ENCODE measurements at places on chromosomes 6 and 20.

GRCh38 chr6:6545616-6546317, 42.8 kb upstream of the LY86 start:
- no peak for DNase-seq

DNA sequence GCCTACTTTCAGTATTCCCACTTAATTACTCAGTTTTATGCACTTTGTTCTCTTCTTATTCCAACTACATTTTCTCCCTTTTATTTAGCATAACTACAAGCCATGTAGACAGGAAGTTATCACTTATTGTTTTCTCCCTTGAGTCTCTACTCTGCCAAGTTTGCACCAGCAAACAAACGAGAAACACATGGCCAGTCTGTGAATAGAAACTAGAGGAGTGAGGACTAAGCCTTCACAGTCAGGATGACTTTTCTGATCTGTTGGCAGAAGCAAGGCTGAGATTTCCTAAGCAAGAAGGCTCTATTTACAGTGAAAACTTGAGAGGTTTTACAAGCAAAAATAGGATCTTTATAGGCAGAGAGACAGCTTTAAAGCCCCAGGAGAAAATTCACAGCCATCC, 69.8 kb upstream of the TINAG start:
- DNase-seq: peak; percentile 40

DNA sequence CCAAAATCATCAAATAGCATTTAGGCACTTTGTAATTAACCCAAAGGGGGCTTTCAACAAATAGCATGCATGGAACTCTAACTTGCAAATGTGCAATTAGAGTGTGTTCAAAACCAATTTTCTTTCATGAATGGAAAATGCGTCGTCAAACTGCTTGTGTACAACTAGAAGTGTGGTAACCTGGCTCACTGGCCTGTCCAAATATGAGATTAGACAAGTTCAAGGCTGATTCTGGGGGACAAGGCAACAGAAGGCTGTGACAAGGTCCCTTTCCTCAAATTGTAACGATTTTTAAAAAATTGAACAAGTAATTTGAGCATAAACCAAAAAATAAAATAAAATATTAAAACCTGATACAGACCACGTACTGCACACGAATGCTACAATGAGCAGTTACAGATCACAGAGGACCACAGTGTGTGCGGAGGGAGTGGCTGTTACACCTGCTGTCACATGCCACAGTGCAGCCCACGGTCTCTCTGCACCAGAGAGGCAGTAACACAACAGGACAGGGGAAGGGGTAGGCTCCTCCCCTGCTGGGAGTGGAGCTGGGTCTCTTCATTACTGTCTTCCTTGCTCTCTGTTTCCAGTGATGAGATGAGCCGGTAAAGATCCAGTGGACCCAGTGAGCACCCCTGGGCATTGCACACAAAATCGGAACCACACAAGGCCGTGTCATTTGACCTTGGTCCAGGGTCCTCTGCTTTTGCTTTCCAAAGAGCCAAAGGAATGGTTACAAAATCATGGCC, 252.2 kb upstream of the PDE10A start:
- DNase-seq: no peak

GRCh38 chr6:25583099-25583498, 68.9 kb upstream of the SCGN start:
- no peak for DNase-seq

- no peak for DNase-seq
Observed at GRCh38 chr6:26342106-26343004, 22.6 kb upstream of the BTN3A2 start.

DNA sequence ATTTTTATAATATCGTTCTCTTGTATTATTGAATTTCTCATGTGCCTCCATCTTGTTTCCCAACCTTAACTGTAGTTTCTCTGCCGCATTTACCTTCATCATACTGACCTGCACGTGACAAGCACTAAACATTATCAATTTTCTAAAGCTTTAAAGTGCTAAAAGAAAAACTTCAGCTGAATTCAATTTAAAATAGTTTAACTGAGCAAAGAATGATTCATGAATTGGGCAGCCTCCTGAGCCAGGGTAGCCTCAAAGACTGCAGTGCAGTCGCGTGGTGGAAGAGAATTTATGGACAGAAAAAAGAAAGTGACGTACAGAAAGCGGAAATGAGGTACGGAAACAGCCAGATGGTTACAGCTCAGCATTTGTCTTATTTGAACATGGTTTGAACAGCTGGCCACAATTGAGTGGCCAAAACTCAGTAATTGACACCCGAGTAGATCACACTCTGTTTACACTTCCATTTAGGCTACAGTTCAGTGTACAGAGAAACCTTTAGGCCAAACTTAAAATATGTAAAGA, 4.2 kb upstream of the ZDHHC14 start:
- no peak for DNase-seq

DNA sequence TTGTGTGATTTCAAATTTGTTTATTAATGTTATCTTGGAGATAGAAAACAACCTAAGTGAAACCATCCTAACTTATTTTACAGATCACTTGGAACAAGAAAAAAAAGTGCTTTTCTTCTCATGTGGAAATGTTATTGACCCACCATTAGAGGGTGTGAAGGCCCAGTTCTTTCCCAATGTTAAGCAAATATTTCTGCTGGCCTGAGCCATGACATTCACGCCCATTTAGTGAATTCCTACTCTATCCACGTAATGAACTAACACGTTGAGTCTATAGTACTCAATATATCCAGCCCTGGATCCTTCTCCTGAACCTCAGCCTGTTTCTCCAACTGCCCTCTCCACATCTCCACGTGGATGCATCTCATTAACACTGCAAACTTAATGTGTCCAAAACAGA, 180.6 kb upstream of the ZFP64 start:
- DNase-seq: peak; percentile 29

DNA sequence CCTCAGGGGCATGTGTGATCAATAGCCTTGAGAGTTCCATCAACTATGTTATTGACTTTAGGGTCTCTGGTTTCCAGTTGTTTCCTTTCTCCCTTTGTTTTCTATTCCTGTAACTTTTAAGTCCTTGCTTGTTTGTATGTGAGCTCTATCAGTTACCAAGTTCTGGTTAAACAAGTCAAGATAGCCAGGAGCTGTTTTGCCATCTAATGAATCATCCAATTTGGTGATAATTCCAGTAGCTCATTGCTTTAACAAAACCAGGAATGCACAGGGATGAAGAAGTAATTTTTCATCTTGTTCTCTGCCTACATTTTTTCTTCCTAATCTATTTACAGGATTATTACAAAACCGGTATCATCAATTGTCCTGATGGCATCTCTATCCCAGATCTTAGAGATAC, 36.5 kb downstream of the KCTD20 start:
- DNase-seq: no peak

GRCh38 chr6:41266541-41266940, 19.9 kb downstream of the TREM1 start:
- DNase-seq: no peak

- DNase-seq: no peak
Observed at GRCh38 chr6:64538722-64539121, 903.1 kb downstream of the PHF3 start.

DNA sequence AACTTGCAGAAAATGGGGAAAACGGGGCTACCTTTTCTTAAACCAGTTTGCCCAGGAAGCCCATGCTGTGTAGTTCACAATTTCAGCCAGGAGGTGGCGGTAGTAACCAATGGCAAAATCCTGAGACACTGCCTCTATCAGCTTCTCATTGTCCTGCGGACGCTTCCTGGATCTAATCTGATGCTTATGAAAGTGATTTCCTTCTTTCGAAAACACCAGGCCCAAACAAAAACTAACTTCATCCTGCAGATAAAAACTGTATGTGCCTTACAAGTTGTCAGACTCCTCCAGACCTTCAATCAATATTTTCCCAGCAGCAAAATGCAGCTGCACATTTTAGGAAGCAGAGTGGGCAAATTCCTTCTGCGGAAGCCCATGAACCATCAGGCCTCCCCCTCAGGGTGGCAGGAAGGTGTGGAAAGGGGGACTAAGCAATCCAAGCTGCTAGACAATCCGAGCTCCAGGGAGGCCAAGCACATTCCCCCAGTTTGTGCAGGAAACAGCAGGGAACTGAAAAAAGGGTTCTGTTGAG, 88.5 kb downstream of the LY86 start:
- DNase-seq: peak; percentile 81

DNA sequence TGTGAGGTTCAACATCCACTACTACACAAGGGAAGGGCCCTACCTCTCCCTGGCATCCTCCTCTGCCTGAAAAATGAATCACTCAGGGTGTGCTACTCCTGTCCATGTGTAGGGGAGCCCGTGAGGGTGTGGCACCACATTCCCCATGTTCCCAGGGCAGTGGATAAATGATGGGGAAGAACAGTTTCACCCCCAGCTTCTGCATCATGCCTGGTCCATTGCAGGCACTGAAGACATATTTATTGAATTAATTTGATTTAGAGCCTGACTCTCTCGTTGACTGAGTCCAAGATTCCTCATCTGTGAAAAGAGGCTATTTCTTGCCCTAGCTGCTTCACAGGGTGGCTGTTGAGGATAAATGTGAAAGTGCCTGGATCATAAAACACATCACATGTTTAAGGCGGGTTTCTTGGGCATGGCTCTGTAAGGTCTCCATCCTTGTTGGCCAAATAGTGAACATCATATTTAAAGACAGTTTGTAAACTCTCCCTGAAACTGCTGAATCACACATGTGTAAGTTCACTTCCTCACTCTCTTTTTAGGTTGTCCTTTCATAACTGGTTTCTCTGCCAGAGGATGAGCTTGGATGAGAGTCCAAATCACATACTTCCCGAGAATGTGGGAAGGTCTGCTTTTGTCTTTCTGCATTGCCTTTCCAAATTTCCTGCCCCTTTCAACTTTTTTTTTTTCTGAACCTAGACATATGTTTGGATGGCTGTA, 79.7 kb upstream of the FYN start:
- DNase-seq: peak; percentile 75

- no peak for DNase-seq
Observed at GRCh38 chr6:147974376-147974775, 368.3 kb upstream of the SASH1 start.

GRCh38 chr6:73435236-73435635, 16.9 kb downstream of the CGAS start:
- DNase-seq: no peak

DNA sequence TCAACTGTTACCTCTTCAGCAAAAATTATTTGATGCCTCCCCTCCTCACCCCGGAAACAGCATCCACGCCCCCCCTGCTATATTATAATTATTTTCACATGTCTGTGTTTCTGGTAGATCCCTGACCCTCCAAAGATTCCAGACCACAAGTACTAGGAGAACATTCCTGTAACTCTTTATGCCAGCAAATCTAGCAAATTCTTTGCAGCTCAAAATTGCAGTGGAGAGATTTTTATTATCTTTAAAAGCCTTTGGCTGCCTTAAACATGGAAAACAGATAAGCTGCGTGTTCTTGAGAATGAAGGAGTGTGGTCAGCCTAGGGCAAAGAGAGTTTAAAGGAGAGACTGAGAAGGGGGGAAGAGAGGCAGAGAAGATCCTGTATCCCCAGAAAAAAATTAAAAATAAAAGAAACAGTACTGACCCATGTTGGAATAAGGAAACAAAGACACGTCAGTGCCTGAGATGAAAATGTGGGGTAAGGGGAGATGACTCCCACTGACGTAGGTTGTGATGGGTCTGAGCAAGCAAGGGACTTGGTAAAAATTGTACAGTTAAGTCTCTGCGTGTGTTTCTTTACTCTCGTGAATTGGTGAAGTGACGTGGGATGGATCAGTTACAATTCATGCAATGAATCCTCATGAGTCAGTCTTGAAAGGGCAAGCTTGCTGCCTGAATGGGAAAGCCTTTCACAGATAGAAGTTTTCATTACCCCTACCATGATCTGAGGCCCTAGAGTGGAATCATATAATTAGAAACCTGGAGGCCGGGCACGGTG, 8.3 kb downstream of the ID4 start:
- no peak for DNase-seq

DNA sequence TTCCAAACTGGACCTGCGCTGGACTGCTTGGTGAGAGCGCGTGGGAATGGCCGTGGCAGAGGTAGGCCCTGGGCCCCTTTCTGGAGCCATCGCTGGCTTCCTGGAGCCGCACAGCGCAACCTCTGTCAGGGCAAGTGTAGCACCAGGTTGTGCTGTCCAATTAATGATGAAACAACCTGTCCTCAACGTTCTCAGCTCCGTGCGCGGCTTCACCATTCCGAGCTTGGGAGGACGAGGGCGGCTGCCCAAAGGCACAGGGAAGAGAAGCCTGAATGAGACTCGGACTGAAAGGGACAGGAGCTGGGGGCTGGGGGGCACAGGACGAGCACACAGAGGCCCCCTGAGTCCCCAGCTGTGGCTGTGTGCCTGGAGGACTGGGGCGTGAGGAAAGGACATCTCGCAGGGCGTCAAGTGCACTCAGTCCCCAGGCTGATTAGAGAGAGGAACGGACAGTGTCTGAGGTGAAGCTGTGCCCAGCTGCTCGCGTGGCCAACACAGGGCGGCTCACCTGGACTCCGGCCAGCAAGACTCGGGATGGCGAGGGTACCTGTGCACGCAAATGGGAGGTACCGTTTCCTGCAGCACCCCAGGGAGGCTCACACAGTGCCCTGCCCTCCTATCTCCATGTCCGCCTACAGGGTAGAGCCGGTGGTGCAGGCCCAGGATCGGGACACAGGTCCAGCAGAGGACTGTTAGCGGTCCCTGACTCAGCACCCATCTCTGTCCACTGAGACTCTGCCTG, 403.3 kb downstream of the TAF4 start:
- no peak for DNase-seq

- peak; percentile 93 for DNase-seq
Observed at GRCh38 chr20:19735446-19735845, 22.6 kb upstream of the RIN2 start.

DNA sequence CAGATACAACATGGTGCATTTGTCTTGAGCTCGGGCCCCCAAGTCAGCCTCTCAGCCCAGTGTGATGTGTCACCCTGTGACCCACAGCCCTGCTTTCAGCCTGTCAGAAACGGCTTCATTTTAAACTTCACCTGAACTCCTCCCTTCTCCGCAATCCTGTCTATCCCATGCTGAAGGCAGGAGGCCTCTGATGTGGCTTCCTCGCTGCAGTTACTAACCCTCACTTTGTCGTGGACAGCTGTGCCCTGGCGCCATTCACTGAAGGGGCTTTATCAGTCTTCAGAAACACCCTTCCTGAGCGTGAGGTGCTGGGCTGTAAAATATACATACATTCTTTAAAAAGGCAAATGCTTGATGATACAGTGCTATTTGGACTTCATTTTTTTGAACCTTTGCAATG, 7.9 kb upstream of the ENTPD6 start:
- no peak for DNase-seq

Measured in AG20443 (cell line).